ENCODE measurements at places on chromosomes 5 and 9. TPM values are rescaled to one million over a fixed set of nuclear protein-coding genes. Genes with fewer than 3 reads are reported as not detected.

Gene IRGM
- 0.30 TPM for total RNA-seq

Gene LRRC70
- total RNA-seq: 0.37 TPM

- no peaks in the 10 kb centered on the region for H3K27me3 ChIP-seq
- H3K4me1 ChIP-seq: peaks cover 35% of the 10 kb centered on the region
Measured at GRCh38 chr9:76873821-76874220, 32.1 kb downstream of the PRUNE2 start.

DNA sequence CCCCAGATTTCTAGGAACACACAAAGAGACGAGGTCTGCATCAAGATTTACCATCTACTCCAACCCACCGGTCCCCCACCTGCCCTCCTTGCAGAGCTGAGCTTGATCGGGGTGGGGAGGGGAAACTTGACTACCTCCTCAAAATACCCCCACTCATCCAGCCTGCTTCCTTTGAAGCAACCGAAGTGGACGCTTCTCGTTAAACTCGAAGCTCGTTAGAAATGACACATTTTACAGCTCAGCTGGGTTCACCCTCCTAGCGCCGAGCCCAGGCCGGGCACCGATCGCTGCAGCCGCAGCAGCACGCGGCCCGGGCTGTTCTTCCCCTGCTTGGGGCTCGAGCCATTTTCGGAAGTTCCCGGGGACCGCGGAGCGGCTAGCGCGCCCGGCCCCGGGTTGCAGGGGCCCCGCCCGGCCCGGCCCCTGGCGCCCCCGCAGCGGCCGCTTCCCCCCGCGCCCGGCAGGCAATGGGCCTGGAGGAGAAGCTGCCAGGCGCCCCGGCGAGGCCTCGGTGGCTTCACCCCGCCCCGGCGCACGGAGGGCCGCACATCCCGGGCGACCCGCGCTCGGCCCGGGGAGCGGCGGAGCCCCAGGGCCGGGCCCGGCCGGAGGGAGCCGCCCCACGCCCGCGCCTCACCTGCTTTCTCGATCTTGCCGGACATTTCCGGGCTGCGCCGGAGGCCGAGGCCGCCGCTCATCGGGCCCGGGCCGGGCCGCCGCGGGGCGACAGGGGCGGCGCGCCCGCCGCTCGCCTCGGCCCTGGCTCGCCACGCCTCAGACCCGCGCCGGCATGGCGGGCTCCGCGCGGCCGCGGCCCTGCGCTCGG lies 530 bp downstream of the RAPGEF1 start:
- H3K36me3 ChIP-seq: no peaks in the 10 kb centered on the region
- DNase-seq: peak; percentile 47
- peak overlapping the region; percentile 89 for H3K4me3 ChIP-seq
- H3K4me1 ChIP-seq: peaks cover 36% of the 10 kb centered on the region
- H3K27ac ChIP-seq: no peak overlapping the region

DNA sequence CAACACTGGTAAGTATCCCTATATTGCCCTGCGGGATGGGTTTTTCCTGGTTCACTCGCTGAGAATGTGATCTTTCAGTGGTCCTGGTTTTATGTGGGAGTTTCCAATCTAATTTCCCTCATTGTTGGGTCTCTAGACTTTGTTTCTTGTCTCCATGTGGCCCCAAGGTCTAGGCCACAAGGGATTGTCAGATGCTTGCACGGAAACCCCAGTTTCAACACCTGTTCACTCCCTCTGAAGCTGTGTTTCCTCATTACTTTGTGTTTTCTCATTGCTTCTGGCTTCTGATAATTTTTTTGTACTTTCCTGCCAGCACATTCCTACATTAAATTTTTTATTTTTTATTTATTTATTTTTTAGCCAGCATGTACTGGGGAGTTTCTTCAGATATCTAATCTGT lies 191.5 kb downstream of the TTLL11 start:
- H3K4me3 ChIP-seq: no peak overlapping the region
- peaks cover 6% of the 10 kb centered on the region for H3K36me3 ChIP-seq
- no peak for DNase-seq
- no peaks in the 10 kb centered on the region for H3K4me1 ChIP-seq
- no peak overlapping the region for H3K27ac ChIP-seq
- H3K27me3 ChIP-seq: peaks cover 4% of the 10 kb centered on the region

GRCh38 chr5:119292701-119293515 lies 62.9 kb upstream of the TNFAIP8 start:
- no peak overlapping the region for H3K4me3 ChIP-seq
- no peaks in the 10 kb centered on the region for H3K27me3 ChIP-seq
- H3K4me1 ChIP-seq: peaks cover 35% of the 10 kb centered on the region
- no peak for DNase-seq
- H3K36me3 ChIP-seq: peaks cover 14% of the 10 kb centered on the region

GRCh38 chr5:60178101-60178500 lies 284.6 kb upstream of the PDE4D start:
- H3K4me3 ChIP-seq: no peak overlapping the region
- H3K27ac ChIP-seq: no peak overlapping the region
- no peak for DNase-seq

DNA sequence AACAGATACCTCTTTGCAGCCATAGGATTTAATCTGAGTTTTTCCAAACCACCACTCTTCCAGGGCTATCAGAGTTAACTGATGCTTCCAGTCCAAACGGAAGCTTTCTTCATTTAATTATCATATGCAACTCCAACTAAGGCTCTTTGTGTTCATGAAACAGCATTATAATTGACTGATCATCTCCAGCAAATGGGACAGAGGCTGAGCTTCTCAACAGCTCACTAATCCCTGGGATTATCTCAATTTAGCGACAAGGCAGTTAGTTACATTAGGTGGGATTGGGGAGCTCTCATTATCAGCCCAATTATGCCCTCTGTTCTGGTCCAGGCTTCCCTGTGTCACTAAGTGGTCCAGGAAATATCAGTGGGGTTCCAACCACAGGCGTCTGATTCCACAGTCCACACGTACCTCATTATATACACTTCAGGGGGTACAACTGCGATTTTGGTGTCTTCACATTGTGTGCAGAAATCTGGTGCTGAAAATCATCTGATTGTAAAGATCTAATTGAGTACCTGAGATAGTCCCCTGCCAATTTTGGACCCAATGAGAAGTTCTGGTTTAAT lies 313.5 kb upstream of the PANK3 start:
- H3K27ac ChIP-seq: no peak overlapping the region
- no peak overlapping the region for H3K4me3 ChIP-seq
- peaks cover under 1% of the 10 kb centered on the region for H3K4me1 ChIP-seq
- no peak for DNase-seq
- no peaks in the 10 kb centered on the region for H3K36me3 ChIP-seq

GRCh38 chr5:158534203-158534602 lies 565.5 kb downstream of the EBF1 start:
- H3K36me3 ChIP-seq: no peaks in the 10 kb centered on the region
- H3K27me3 ChIP-seq: no peaks in the 10 kb centered on the region
- no peak overlapping the region for H3K4me3 ChIP-seq
- peak; percentile 15 for DNase-seq
- no peak overlapping the region for H3K27ac ChIP-seq

- peaks cover 18% of the 10 kb centered on the region for H3K36me3 ChIP-seq
- H3K4me3 ChIP-seq: no peak overlapping the region
- DNase-seq: no peak
- H3K27ac ChIP-seq: no peak overlapping the region
- H3K27me3 ChIP-seq: no peaks in the 10 kb centered on the region
- H3K4me1 ChIP-seq: peaks cover 21% of the 10 kb centered on the region
Measured at GRCh38 chr5:148381906-148382305, 1.9 kb upstream of the FBXO38 start.

- no peaks in the 10 kb centered on the region for H3K27me3 ChIP-seq
- H3K27ac ChIP-seq: no peak overlapping the region
- no peak overlapping the region for H3K4me3 ChIP-seq
Measured at GRCh38 chr9:107375651-107376369, 92.7 kb downstream of the RAD23B start.

DNA sequence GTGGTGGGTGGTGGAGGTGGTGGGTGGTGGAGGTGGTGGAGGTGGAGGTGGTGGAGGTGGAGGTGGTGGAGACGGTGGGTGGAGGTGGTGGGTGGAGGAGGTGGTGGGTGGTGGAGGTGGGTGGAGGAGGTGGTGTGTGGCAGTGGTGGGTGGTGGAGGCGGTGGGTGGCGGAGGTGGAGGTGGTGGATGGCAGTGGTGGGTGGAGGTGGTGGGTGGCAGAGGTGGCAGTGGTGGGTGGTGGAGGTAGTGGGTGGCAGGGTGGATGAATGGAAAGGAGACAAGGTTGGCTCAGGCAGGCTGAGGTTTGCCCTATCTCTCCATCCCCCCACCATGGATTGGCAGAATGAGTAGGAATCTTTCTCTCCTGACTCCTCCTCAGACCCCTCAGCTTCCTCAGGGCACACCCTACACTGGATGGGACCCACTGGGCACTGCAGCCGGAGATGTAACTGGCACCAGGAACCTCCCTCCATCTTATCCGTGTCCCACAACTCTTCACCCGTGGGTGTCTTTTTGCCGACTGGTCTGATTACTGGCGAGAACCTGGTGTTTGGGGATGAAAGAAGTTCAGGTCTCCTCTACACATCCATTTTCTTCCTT lies 166.3 kb downstream of the C9orf50 start:
- H3K36me3 ChIP-seq: no peaks in the 10 kb centered on the region
- DNase-seq: no peak
- H3K27me3 ChIP-seq: peaks cover 15% of the 10 kb centered on the region
- H3K4me3 ChIP-seq: no peak overlapping the region

GRCh38 chr9:79123415-79123814 lies 448.4 kb upstream of the TLE4 start:
- H3K36me3 ChIP-seq: no peaks in the 10 kb centered on the region
- no peak for DNase-seq
- H3K27ac ChIP-seq: no peak overlapping the region
- peaks cover 13% of the 10 kb centered on the region for H3K4me1 ChIP-seq
- no peaks in the 10 kb centered on the region for H3K27me3 ChIP-seq
- H3K4me3 ChIP-seq: no peak overlapping the region

DNA sequence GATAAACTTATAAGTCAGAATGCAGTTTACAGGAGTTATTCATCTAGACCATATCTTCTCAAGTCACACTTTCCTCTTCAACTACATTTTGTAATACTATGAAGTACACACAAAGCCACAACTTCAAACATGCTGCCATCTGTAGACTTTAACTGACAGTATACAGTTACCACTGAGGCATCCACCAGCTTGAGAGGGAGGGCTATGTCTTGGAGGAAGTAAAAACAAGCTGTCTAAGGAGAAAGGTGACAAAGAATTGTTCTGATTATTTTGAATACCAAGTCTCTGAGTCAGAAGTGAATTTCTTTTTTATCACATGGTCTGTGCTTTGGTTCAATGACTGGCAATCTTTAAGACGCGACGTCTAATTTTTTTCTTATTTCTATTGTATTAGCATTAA lies 97.6 kb upstream of the CDH10 start:
- no peaks in the 10 kb centered on the region for H3K36me3 ChIP-seq
- no peak for DNase-seq
- H3K27ac ChIP-seq: no peak overlapping the region
- H3K27me3 ChIP-seq: no peaks in the 10 kb centered on the region
- no peak overlapping the region for H3K4me3 ChIP-seq

DNA sequence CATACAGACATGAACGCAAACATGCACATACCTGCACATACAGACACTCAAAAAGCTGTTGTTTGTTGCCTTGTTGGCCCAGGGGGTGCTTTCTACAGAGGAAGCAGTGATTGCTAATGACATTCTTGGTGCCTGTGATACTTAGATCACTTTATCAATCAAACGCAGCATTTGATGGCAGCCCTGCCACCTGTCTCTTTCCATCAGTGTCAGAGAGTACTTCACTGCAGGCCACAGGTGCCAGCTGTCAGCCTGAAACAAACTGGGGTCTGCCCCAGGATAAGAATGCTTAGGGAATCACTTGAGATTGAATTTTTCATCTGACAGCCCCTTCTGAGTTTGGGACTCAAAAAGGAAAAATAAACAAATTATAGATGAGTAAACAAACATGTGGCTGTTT lies 388.9 kb upstream of the SGCD start:
- H3K4me1 ChIP-seq: no peaks in the 10 kb centered on the region
- H3K4me3 ChIP-seq: no peak overlapping the region
- no peak for DNase-seq
- no peak overlapping the region for H3K27ac ChIP-seq

All from WTC11 (cell line).